ENCODE measurements at places on chromosomes 1 and 21.
A peak's percentile ranks its signal among the peaks of the same experiment; 100 is the strongest.

GRCh38 chr21:35508139-35508888, 459.2 kb upstream of the RUNX1 start:
- peak; percentile 90 for DNase-seq

DNA sequence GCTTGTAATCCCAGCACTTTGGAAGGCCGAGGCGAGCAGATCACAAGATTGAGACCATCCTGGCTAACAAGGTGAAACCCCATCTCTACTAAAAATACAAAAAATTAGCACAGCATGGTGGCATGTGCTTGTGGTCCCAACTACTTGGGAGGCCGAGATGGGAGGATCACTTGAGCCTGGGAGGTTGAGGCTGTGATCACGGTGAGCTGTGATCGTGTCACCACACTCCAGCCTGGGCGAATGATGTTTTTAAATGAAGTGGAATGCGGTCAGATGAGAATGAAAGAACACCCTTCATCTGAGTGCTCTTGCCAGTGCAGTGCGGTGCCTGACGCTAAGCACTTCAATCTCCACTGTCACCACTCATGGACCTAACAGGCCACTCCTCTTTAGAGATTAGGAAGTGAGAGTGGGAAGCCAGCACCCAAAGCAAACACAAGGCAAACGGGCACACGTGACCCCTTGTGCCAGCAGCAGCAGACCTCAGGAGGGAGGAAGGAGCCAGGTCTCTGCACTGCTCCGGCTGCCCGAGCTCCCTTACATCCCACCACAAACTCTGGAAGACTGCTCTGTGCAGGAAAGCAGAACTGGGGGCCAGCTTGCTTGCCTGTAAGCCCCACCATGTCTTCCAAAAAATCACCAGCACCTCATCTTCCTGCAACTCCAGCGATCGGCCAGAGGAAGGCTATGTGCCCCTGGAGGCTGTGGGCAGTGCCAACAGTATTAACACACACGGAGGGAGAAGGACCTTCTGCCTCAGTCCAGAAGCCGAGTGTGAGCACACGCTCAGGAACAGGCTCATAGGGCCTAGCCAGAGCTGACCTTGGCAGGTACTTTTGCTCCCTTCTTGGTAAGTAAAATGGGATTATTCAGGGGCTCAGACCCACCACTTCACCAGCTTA, 9.7 kb downstream of the CTNNBIP1 start:
- DNase-seq, result peak; percentile 69

DNA sequence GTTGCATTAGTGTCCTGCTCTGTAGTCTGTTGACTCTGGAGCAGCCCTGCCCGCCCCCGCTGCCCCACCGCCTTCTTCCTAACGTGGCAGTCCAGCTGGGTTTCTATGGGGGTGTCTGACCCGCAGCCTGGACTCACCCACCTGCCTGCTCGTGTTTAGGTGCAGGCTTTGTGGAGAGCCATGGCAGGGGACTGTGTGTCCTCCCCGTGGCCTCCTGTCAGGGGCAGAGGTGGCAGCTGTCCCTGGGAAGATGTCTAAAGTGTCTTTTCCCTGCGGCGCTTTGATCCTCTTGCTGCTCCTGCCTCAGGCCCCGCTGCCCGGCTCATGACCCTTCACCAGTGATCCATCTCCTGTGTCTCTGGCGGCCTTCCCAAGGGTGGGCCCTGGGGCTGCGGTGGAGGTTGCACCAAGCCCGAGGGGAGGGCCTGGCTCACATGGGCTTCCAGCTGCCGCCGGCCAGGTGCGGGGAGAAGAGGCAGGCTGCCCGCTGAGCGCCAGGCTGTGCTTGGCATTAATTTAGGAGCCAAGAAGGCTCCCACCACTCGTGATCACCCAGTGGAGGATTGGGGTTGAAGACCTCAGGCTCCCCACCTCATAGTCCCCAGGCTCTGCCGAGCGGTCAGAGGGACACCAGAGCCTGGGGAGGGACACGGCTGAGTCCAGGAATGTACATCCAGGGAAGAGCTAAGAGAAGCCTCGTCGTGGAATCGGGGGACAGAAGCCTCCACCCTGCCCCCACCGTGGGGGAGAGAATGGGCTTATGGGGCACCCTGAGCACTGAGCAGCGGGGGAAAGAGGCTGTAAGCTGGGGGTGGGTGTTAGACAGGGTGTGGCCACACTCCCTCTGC, 44.1 kb downstream of the COL18A1 start:
- peak; percentile 72 for DNase-seq

- DNase-seq, result no peak
Measured at GRCh38 chr21:39850333-39850732, 16.9 kb upstream of the PCP4 start.

DNA sequence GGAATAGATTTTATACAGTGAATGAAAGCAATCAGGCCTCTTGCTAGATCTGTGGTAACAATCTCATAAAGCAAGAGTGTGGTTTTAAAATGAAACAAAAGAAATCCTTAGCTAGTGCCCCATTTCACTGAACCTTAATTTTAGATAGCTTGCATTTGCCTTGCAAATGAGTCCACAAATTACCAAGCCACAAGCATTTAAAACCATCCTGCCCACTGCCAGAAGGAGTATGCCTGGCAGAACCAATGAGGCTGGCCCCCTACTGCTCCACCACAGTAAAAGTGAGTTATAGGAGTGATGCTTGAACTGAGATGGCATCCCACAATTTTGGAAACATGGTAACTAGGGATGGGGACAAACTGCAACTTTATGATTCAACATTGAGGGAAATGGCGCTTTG, 206.4 kb upstream of the LMO4 start:
- DNase-seq, result no peak

DNA sequence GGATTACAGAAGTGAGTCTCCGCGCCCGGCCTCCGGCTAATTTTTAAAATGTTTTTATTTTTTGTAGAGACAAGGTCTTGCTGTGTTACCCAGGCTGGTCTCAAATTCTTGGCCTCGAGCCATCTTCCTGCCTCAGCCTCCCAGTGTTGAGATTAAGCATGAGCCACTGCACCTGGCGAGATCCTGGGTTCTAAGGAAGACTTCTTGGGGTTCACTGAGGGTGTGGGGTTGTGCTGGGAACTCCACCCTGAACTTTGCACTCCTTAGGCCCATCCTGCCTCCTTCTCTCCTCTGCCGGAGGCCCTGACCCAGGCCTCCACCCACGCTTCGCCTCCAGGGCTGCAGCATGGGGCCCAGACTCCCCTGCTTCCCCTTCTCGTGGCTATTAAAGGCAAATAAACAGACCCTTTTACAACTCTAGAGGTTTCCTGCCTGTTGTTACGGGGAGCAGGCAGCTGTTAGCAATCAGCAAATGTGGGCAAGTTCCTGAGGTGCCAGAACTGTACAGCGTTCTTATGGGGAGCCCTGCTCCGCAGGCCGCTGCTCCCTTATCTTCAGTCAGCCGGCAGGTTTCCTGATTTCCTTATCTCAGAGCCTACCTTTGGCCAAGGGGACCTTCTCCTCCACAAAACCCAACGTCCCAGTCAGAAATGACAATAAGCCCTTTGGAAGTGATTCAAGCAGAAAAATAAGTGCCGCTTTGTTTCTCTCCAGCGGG, 41.0 kb upstream of the LIN9 start:
- DNase-seq, result no peak

GRCh38 chr1:244391761-244392160, 59.9 kb downstream of the ADSS2 start:
- no peak for DNase-seq

GRCh38 chr1:41622859-41623732, 138.6 kb upstream of the EDN2 start:
- no peak for DNase-seq

- DNase-seq, result no peak
Measured at GRCh38 chr1:171590022-171590421, 32.0 kb upstream of the MYOCOS start.

- no peak for DNase-seq
Measured at GRCh38 chr1:234458352-234459017, 20.5 kb downstream of the TARBP1 start.

- DNase-seq, result peak; percentile 38
Measured at GRCh38 chr21:18384771-18385170, 18.8 kb downstream of the TMPRSS15 start.

DNA sequence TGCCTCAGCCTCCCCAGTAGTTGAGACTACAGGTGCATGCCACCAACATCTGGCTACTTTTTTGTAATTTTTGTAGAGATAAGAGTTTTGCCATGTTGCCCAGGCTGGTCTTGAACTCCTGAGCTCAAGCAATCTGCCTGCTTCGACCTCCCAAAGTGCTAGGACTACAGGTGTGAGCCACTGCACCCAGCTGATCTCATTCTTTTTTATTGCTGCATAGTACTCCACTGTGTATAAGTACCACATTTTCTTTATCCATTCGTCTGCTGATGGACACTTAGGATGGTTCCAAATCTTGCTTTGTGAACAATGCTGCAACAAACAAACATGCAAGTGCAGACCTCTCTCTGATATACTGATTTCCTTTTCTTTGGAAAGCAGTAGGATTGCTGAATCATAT, 59.5 kb downstream of the UROD start:
- DNase-seq, result no peak

- no peak for DNase-seq
Measured at GRCh38 chr1:183953031-183953430, 84.5 kb downstream of the COLGALT2 start.

DNA sequence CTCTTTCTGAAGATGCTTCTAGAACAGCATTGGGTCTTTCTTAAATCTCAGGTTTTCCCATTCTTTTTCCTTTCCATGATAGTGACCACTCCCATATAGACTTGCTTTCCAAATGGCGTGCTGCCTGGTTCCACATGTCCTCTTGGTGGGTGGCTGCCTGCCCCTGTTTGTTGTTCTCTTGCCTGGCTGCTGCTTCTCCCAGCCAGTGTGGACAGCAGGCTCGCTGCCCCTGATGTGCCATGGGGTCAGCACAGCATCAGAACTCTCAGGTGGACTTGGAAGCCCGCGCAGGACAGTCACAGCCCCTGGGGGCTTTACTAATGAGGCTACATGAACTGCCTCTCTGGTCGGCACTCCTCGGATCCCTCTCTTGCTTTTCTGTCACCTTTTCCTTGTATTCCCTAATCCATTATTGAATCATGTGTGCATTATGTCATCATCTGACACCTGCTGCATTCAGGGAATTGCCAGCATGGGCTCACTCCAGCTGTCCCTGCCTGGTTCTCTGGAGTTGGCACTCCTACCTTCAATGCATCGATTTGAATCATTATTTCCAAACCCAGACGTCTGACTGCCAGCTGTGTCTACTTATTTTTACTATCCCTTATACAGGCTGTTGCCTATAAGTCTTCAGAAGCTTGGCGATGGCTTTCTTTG, 100.5 kb upstream of the COA6 start:
- DNase-seq, result peak; percentile 43

- DNase-seq, result no peak
Measured at GRCh38 chr1:47622776-47623556, 185.1 kb downstream of the FOXD2 start.

GRCh38 chr21:14685568-14685967, 139.5 kb upstream of the SAMSN1 start:
- DNase-seq, result no peak

DNA sequence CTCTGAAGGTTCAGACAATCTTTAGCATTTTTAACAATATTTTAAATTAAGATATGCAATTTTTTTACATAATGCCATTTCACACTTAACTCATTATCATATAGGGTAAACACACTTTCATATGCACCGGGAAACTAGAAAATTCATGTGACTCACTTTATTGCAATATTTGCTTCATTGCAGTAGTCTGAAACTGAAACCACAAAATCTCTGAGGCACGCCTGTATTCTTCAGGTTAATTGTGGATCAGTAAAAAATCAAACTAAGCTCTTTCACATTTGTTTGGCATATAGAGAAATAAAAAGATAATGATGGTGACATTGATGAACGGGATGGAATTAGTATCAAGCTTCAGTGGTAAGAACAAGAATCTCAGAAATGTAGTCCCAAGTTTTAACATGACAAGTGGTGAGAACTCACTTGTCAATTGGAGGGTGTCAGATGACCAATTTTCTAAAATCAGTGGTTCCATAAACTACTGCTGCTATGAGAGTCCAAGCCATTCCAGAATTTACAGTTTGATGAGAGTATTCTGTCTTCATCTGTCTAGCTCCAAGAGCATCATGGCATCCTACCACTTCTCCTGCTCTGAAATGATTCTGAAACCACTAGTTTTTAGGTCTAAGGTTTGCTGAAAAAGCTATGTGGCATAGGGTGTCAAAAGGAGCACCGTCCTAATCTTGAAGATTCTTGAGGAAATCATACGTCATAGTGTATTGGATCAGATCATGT, 281.0 kb downstream of the PTPRC start:
- no peak for DNase-seq

DNA sequence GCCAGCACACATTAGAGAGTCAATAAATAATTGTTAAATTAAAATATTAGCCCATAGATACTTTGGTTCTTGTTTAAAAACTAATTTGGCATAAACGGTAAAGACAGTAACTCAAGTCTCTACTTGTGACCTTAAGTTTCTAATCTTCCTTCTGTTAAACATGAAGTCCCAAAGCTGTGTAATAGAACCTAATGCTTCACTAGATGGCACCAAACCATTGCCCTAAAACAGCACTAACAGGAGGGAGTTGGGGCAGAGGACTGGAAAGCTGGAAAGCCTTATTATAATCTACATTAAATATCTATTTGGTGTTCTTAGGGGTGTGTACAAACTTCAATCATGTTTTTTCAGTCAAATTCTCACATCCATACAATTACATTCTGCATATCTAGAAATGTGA, 176.7 kb downstream of the OLFM3 start:
- peak; percentile 29 for DNase-seq

- no peak for DNase-seq
Measured at GRCh38 chr1:64155278-64155677, 48.1 kb upstream of the UBE2U start.

DNA sequence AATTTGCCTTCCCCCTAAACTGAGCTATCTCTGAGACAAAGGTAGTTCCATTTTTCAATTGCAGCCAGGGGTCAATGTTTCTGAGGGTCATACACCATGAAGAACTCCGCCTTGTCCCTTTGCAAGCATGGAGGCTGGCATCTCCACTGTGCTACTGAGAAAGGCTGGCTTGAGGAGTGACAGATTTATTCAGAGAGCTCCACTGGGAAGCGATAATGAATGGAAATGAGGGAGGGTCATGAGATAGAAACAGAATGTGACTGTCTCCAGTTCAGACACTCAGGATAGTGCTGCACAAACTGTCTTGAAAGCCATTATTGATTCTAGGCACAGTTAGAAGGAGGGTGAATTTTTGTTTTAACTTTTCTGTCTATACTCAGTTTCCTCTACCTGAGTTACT, 197.5 kb downstream of the ZNF326 start:
- DNase-seq, result no peak

- no peak for DNase-seq
Measured at GRCh38 chr1:164783778-164784555, 225.0 kb downstream of the PBX1 start.

GRCh38 chr1:204524986-204525385, 8.8 kb downstream of the MDM4 start:
- DNase-seq, result no peak

Data from NCI-H1417 (cell line).